ENCODE measurements at places on chromosomes 2 and 18.

GRCh38 chr2:215511454-215512346 lies 75.8 kb upstream of the FN1 start:
- no peak for DNase-seq

GRCh38 chr2:84126530-84126929 lies 332.6 kb downstream of the SUCLG1 start:
- no peak for DNase-seq

DNA sequence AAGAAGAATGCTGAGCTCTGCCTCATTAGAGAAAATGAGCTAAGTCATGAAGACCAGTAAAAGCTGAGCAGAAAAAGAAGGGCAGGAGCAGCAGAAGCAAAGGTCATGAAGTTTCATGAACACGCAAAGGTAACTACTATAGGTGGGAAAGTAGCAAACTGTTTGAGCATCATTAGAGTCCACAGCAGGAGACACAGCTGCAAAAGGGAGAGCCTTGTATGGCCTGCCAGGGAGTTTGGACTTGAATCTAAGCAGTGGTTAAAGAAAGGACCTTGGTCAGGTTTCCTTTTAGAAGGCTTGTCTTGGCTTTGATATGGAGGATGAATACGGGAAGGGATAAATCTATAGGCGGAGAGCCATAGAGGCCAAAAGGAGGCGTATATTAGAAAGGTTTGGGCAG lies 34.0 kb downstream of the DAPL1 start:
- no peak for DNase-seq

DNA sequence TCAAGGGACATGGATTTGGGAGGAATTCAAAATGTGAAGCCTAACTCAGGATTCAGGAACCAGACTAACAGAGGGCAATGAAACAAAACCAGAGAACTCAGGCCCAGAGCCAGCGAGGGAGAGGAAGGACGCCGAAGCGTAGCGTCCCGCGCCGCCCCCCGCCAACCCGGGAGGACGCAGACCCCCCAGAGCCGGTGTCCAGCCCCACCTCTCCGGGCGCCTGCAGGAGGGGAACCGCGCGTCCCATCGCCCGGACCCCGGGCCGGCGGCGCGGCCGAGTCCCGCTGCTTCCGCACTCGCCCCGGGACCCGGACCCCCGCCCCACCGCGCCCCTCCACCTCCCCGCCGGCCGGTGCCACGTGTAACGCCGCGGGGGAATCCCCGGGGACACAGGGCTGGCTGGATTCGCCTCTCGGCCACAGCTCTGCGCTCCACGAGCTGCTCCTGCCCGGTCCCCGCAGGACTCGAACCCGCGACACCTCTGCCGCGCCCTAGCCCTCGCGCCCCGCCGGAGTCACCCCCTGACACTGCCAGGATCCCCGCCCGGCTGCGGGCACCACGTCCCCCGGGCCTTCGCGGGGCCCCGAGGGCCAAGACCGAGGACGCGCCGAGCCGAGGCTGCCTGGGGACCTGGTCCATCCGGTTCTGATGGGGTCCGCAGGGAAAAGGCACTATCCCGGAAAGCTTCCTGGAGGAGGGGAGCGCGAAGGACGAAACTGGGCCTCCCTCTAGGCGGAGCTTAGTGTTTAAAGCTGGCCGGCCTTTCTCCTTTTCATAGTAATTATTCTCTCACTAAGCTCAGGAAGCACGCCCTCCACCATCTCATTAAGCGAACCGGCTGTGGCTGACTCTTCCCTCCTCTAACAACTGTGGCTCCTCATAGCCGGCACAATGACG lies 40.4 kb upstream of the FAM124B start:
- DNase-seq: no peak

GRCh38 chr2:8416001-8416571 lies 265.8 kb upstream of the ID2 start:
- no peak for DNase-seq

- DNase-seq: peak; percentile 96
Observed at GRCh38 chr2:145752091-145752806, 1232.3 kb upstream of the ZEB2 start.

DNA sequence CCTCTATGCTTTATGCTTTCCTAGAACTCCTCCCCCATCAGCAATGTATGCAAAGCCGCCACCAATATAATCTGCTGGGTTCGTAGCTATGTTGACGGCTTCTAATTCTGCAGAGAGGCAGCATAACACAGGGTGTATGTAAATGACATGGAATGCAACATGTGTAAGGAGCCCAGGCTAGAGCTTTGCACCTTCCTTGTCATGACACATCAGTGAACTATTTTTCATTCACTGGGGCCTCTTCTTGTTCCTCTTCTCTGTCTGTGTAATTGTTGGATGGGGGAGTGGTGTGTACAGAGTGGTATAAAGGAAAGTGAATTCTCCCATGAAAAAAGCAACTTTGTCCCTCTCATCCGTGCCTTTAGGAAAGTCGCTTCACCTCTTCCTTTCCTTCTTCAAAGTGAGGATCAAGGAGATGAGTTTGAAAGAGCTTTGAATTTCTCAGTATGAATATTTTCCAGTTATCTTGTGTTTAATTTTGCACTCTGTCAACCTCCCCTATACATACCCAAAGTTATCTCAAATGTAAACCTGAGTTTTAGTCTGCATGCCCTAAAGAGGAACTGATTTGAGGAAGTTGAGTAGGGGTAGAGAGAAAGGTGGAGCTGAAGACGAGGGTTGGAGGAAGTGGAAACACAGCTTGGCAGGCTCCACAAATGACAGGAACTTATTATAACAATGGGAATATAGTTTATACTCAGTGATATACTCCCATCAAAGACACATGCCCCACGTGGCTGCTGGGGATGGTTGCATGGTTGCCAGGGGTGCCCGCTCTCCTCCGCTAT lies 74.9 kb upstream of the ARL4C start:
- DNase-seq: no peak

DNA sequence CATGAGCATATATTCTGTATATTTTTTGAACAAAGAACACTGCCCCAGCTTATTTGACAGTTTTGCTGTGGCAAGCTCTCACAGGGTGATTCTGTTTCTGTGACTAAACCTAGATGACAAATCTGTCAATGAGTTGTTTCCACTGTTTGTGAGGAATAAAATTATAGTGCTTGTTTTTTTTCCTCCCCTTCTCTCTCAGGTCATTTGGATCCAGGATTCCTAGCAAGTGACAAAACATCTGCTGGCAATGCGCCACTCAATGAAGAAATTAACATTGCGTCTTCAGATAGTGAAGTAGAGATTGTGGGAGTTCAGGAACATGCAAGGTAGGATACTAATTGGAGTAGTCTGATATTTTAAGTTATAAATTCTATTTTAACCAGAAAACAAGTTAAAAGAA lies 149.3 kb downstream of the HAUS1 start:
- no peak for DNase-seq

GRCh38 chr2:144180131-144180530 lies 339.8 kb downstream of the ZEB2 start:
- DNase-seq: no peak

DNA sequence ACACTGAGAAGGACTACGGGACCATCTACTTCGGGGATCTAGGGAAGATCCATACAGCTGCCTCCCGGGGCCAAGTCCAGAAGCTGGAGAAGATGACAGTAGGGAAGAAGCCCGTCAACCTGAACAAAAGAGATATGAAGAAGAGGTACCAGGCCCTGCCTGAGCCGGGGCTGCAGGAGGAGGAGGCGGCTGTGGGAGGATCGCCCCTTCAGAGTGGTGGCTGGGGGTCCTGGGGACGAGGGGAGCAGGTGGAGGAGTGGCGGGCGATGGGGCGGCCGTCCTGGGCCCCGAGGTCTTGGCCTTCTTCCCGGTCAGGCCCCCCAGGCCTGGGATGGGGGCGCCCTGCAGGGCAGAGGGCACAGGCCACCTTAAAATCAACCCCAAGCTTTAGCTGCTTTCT lies 524 bp downstream of the ANKRD30B start:
- DNase-seq: no peak

GRCh38 chr18:63192885-63193349 lies 126.7 kb downstream of the BCL2 start:
- DNase-seq: no peak

DNA sequence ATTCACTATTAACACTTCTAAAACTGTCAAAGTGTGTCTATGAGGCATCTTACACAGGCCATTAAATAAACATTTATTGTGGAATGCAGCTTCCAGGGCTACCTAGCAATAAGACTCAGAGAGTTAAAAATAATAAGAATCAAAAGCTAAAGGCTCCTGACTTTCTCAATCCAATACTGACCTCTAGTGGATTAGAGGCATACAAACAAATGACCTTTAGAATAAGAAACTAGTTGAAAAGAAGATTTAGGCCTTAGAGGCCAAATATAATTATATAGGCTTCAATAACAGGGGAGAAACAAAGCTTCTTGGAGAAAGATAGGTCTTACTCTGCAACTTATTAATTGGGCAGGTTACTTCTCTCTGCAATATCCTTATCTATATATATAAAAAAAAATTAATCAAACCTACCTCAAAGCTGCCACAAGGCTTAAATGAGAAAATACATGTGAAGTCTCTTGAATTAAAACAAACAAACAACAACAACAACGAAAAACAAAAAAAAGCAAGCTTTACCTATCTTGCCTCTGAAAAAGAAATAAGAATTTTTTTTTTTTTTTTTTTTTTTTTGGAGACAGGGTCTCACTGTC lies 246.1 kb downstream of the EXOC6B start:
- DNase-seq: peak; percentile 90

DNA sequence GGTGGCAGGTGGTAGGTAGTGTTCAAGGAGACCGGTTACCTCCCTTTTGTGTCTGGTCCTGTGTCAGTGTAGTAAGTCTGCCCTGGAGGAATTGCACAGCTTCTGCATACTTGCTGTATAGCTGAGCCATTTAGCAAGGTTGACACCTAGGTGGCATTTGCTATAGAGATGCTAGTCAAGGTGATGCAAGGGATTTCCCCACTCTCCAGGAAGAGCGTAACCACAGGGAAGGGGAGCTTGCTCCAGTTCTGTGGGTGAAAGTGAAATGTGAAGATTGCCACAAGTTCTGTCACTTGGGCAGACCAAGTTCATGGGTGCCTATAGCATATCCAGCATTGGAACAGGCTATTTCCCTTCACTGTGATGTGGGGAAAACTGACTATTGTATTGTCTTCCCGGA lies 28.1 kb downstream of the NAT8 start:
- DNase-seq: no peak

DNA sequence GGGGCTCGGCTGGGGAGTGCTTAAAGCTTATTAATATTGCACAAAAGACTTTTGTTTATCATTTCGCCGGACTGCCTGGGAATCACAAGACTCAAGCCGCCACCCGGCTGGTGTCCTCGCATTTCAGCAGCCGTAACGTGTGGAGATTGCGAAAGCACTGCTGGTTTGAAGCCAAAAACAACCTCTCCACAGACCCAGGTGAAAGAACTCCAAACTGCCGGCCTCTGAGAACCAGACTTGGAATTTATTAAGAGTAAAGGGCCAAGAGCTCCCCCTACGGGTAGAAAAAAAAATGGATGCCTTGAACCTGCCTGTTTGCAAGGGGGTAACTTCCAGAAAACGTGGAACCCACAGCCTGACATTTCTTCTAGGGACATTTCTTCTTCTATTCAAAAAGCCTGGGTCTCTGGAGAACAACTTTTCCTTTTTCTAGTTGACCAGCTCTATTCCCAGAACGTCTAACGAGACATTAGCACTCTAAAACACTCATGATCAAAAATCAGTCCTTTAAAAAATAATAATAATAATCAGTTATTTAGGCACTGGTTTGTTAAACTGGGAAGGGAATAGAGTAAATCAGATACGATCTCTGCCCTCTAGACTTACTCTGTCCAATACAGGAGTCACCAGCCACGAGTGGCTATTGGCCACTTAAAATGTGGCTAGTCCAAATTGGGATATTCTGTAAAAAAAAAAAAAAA lies 216.3 kb downstream of the C1D start:
- DNase-seq: peak; percentile 39

DNA sequence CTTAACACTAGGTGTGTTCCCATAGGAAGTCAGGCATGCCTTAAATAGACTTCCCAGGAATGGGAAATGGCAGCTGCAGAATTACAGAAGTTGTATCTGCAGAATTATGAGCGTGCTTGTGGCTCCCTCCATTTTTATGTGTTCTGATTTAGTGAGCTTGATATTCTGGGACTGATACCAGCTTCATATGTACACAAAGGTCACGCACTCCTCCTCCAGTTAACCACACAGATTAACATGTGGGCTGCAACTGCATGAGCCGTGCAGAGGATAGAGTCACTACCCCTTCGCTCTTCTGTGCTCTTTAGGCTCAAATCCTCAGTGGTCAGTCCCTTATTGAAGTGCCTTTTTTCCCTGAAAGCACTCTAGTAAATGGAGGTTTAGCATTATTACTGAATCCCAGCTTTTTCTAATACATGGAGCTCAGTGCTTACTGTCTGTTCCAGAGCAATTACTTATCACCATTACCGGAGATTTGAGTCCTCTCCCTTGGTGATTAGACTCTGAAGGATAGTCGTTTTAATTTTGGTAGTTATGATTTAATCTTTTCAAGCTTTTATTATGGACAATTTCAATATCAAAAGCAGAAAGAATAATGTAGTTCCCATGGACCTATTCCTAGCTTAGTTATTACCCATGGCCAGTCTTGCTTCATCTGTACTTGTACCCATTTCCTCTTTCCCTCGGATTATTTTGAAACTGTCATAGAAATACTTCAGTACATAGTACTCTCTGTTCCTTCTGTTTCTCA lies 238.3 kb downstream of the PRKCE start:
- DNase-seq: no peak

DNA sequence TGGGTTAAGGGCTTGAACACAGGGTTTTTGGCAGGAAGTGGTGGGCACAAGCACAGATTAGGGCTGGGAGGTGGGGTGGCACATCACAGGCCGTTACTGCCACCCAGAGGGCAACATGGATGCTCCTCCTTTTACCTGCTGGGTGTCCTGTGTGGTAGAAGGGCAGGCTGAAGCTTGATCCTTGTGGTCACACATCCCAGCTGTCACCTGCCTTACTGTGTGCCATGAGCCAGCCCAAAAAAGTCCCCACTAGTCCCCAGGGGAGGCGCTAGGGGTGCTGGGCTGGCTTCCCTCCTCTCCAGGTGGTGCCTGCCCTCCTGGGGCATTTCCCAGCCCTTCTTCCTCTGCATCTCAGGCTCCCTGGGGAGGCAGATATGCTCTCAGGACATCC lies 50.5 kb upstream of the ALPP start:
- no peak for DNase-seq

GRCh38 chr2:153416071-153416470 lies 62.5 kb downstream of the RPRM start:
- DNase-seq: no peak

DNA sequence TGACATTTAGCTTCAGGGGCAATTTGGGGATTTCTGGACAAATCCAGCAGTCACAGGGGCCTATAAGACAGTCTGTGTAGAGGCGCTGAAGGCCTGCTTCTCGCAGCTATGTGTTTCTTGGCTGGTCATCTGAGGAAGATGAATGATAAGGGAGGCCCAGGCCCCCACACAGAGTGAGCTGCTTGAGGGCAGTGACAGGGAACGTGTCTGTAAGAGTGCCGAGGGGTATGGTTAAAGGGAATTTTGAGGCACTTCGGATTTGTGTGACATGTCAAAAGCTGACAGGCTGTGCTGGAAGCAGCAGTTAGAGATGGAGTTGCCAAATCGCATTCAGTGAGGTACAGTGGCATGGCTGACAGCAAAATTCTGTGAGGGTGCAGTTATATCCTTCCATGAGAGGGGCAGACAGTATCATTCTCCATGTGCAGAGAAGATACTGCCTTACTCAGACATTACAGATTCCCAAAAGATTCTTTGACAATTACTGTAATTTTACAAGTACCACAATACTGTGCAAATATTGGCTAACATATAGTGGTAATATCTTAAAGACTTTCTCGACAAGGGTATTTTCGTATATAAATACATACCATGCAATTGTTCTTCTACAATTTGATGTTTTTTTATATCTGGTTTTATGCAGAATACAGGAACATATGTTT lies 74.0 kb downstream of the CERS6 start:
- DNase-seq: no peak

GRCh38 chr2:10057231-10058107 lies 14.1 kb downstream of the KLF11 start:
- no peak for DNase-seq

- no peak for DNase-seq
Observed at GRCh38 chr2:216688731-216689340, 6.5 kb downstream of the IGFBP5 start.

All from Kasumi-1 (cell line).